ENCODE measurements at places on chromosomes 3 and 15.

DNA sequence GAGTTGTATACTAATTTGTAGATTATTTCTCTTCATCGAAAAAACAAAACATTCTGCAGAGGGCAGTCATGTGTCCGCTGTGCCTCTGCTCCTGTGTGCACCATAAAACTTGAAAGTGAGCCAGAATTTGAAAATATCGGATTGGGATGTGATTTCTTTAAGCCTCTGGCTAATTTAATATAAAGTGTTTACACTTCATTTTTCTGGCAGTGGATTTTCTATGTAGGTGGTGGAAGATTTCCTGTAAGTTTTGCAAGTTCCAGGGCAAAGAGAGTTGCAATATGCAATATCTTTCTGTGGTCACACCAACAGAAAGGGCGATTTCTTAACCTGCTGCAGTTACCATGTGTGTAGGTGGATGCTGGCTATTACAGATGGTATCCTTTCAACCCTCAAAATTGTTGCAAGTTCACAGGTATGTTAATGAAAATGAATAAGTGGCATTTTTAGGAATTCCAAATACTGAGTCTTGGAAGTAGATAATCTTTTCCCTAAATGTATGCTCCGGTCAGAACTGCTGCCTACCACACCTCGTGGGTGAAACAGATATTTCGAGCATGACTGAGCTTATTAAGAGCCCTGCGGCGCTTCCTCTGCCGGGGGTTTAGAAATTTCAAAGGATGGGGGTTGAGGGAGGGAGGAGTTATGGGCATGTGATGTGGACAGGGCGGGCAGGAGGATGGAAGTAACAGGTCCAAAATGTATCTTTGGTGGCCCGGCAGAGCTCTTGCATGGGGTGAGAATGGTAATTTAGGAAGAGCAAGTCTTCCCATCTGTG lies 134.0 kb downstream of the PGPEP1L start:
- no peak for DNase-seq

GRCh38 chr3:126887686-126888085 lies 95.2 kb upstream of the PLXNA1 start:
- no peak for DNase-seq

DNA sequence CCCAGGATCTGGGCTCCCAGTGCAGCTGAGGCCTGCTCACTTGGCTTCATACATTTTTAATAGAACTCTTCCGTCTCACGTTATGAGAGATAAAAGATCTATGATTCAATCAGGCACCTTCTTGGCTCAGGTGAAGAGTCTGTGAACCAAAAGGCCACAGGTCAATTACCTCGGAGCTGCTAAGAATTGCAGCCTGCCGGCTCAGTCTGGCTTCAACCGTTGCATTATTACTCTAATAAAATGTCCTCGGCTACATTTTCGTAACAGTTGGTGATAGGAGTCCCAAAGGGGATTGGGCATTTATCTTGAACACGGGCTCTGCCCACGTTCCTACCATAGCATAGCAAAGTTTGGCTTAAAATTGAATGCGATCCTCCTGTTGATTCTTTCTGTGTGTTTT lies 176.3 kb downstream of the SLCO3A1 start:
- DNase-seq: no peak

DNA sequence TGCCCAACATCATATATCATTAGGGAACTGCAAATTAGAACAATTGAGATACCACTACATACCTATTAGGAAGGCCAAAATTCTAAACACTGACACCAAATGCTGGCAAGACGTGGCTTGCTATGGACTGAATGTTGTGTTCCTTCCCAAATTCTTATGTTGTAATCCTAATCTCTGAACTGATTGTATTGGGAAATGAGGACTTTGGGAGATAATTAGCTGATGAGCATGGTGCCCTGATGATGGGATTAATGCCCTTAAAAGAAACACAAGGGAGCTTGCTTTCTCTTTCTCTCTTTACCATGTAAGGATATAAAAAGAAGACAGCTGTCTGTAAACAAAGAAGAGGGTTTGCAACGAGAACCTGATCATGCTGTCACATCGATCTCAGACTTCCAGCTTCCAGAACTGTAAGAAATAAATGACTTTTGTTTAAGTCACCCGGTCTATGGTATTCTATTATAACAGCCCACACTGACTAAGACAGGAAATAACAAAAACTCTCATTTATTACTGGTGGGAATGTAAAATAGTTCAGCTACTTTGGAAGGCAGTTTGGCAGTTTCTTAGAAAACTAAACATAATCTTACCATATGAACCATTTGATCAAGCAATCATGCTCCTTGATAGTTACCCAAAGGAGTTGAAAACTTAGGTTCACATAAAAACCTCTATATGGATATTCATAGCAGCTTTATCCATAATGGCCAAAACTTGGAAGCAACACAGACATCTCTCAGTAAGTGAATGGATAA lies 458.3 kb upstream of the CBLB start:
- no peak for DNase-seq

- DNase-seq: no peak
Observed at GRCh38 chr15:85865070-85865684, 70.5 kb upstream of the KLHL25 start.

DNA sequence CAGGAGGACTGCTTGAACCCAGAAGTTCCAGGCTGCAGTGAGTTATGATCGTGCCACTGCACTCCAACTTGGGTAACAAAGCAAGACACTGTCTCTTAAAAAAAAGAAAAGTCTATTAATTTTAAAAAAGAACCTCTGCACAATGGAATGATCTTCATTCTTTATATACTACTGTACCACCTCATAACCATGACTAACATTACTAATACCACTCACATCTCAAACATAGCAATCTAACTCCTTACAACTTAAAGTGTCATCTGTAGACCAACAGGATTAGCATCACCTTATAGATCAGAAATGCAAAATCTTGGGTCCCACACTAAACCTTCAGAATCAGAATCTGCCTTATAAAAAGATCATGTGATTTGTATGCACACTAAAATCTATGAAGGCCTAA lies 48.8 kb upstream of the MAP4 start:
- no peak for DNase-seq

DNA sequence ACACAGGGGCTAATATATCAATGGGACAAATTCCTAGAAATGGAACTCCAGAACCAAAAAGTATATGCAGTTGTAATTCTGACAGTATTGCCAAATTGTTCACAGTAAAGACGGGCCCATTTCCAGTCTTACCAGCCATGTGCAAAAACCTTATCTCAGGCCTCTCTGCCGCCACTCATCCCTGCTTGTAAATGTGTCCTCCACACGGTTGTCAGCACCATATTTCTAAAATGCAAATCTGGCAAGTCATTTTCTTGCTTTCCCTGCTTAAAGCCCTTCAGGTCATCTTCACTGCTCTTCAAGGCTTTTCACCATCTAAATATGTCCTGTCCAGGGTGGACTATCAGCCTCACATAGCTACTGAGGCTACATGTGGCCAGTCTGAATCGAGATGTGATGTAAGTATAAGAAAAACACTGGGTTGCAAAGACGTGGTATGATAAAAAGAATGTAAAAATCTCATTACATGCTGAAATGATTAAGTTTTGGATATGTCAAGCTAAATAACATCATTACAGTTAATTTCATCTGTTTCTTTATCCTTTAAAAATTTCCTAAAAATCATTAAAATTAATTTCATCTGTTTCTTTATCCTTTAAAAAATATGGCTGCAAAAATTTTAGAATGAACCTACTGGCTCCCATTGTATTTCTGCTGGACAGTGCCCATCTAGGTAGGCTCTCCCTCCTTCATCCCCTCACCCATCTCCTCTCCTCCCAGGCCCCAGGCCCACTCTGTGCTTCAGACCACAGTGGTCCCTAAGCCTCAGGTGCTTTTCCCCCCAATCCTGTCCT lies 980 bp downstream of the PARP9 start:
- DNase-seq: no peak

DNA sequence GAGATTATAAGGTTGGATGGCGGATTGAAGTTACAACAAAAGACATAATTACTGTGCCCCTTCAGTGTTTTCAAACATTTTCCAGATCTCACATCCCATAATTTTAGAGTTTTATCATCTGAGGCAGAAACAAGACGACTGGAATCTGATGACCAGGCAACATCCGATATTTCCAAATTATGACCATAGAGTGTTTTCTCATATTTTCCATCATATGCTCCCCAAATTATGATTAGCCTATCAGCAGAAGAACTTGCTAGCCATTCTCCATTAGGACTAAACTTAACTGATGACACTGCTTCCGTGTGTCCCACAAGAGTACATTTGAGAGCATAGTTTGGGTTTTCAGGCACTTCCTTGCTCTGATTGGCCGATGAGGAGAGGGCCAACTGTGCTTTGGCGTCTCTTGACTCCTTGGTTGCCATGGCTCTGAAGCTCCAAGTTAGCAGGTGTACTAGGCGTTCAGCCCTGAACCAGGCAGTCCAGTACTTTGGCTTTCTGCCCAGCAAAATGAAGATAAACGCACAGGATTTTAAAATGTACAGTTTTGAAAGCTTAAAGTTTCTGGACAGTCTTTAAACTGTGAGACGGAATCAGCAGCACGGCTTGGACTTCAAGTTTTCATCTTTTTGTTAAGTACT lies 638 bp downstream of the WDR5B start:
- no peak for DNase-seq

DNA sequence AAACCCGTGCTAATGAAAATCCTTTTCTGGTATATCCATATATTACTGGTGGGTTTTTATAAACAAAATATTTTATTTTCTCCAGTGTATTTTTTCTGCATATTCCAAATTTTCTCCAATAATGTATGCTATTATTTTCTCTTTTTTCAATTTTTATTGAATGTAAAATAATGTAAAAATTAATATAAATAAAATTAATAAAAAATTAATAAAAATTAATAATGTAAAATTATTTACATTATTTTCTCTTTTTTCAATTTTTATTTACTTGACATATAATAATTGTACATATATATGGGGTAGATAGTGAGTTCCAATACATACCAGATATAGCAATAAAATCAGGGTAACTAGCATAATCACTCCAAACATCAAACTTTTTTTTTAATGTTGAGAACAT lies 56.4 kb downstream of the OXSM start:
- no peak for DNase-seq

DNA sequence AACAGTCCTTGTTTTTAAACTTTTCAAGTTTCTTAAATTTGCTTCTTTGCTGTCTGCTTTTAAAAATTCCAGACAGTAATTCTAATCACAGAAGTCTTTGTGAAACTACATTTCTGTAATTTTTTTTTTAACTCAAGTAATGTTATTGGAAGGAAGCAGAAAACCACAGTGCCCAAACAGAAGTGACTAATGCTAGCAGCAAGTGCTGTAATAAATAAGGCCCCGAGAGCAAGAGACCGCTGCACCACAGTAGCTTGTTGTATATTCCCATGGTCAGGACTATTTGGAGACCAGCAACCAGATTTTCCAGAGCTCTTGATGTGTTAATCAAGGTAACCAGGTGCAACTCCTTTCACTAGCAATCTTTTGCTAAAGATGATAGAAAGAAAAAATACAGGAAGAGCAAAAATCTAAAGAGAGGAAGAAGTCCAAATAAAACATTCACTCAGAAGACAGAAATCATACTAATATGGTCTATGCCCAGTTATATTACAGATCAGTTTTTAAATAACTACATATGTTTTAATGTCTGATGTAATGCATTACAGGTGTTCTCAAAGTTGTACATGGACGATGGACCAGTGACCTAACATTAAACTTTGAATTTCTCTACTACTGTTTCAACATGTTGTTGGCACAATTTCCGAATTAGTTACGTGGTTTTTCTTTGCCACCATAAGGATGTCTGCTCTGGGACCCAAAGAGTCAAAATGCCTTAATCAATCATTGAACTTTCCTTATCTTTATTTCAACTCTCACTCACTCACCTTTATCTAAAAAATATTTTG lies 36.4 kb downstream of the WWTR1 start:
- DNase-seq: no peak

DNA sequence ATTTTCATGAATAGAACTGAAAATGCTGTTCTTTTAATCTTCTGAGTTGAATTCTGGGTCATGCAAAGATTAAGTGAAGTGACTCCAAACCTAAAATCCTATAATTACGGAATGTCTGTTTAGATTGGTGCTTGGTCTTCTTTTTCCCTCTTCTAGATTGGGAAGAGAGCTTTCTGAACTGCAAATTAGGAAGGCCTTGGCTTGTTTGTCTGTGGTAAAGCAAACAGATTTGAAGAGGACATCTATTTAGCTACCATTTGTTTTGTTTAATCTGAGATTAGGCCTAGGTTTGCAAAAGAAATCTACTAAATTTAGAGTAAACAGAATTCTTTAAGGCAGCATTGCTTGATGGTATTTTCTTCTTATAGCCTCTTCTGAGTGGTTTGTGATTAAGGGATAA lies 23.5 kb downstream of the PAQR9 start:
- no peak for DNase-seq

DNA sequence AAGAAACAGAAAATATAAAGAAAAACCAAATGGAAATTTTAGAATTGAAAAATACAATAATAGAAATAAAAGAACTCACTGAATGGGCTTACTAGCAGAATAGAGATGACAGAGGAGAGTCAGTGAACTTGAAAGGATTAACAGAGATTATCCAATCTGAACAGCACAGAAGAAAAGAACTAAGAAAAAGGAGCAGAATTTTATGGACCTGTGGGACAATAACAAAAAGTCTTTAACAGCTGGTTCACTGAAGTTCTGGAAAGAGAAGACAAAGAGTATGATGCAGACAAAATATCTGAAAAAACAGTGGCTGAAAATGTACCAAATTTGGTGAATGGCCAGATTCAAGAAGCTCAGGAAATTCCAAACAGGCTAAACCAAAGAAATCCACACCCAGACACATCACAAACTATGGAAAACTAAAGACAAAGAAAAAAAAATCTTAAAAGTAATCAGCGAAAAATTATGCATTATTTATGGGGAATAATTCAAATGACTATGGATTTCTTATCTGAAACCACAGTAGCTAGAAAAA lies 9.7 kb upstream of the GNB5 start:
- no peak for DNase-seq

GRCh38 chr3:49901366-49902339 lies 2.0 kb downstream of the MST1R start:
- DNase-seq: no peak

DNA sequence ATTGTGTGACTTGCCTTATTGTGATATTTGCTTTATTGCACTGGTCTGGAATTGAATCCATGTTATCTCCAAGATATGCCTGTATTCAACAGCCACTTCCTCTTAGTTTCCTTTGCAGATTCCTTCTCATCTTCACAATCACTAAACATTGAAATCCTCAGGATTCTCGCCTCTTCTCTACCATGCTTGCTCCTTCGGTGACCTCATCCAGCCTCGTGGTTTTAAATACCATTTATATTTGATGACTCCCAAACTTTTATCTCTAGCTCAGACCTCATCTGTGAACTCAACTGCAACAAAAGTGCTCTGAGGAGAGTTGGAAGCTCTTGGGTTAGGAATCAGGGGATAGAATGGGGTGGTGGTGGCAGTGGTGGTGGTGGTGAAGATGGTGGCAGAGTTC lies 19.9 kb downstream of the POLR2M start:
- DNase-seq: no peak

- DNase-seq: no peak
Observed at GRCh38 chr3:40572588-40572987, 47.8 kb downstream of the ZNF621 start.

DNA sequence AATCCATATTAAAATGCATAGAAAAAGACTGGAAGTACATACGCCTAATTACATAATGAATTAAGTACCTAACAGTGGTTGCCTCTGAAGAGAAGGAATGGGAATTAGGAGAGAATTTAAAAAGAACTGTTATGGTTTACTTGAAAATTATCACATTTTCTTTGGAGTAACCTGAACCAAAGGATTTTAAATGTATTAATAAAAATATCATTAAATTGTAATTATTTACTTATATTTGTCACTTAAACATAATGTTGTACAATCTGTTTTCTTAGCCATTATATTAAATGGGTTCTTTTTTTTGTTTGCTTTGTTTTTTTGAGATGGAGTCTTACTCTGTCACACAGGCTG lies 114.2 kb upstream of the SLC7A14 start:
- DNase-seq: no peak

GRCh38 chr3:119333773-119334509 lies 39.8 kb downstream of the ARHGAP31 start:
- no peak for DNase-seq
